ENCODE measurements at places on chromosomes 11 and 22. TPM values are rescaled to one million over a fixed set of nuclear protein-coding genes. Genes with fewer than 3 reads are reported as not detected.

DNA sequence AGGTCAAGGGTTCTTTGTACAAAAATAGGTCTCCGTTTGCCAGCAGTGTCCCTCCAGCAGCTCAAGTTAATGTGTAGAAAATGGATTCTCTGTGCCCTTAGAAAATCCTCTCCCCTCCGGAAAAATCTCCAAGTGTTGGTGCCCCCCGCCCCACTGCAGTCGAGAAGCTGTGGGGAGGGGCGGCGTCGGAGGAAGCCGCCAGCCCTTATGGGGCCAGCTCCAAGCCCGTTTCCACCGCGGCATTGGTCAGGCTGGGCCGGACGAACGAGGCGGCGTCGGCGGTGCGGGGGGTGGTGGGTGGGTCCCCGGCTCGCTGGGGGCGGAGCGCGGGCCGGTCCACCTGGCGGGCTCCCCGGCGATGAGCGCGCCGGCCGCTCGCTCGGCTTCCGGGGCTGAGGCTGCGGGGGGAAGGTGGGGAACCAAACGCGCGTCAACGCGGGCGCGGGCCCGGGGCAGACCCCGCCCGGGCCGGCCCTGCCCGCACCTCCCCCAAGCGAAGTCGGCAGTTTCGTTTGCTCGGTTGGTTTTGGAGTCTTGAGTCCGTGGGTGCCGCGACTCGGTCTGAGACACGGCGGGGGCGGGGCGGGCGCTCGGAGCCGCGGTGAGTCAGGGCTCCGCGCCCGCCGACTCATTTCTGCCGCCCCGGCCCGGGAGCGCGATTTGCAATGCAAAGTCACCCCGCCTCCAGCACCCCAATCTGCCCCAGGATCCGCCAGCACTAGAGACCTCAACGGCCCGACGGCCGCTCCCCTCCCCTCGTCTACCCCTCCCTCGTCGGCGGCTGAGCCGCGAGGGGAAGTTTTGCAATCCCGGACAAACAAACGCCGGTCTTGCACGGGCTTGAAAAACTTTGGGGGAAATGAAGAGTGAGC is 1.4 kb downstream of the ASCL2 start:
- DNase-seq: no peak
- no peak overlapping the region for H3K27ac ChIP-seq
- no peaks in the 10 kb centered on the region for H3K27me3 ChIP-seq
- H3K4me3 ChIP-seq: no peak overlapping the region
- H3K36me3 ChIP-seq: no peaks in the 10 kb centered on the region
- H3K4me1 ChIP-seq: no peaks in the 10 kb centered on the region

DNA sequence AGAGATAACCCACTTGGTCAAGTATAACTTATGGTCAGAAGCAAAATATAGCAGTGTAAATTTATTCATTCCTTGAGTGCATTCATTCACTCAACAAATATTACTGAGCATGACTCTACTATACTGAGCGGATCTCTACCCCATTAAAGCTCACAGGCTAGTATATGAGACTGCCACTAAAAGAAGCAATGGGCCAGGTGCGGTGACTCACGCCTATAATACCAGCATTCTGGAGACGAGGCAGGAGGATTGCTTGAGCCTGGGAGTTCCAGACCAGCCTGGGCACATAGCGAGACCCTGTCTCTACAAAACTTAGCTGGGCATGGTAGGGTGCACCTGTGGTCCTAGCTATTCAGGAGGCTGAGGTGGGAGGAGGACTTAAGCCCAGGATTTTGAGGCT is 197.6 kb upstream of the BLID start:
- peak overlapping the region; percentile 35 for H3K27ac ChIP-seq
- H3K4me1 ChIP-seq: peaks cover 40% of the 10 kb centered on the region
- peak; percentile 29 for DNase-seq
- no peaks in the 10 kb centered on the region for H3K27me3 ChIP-seq

DNA sequence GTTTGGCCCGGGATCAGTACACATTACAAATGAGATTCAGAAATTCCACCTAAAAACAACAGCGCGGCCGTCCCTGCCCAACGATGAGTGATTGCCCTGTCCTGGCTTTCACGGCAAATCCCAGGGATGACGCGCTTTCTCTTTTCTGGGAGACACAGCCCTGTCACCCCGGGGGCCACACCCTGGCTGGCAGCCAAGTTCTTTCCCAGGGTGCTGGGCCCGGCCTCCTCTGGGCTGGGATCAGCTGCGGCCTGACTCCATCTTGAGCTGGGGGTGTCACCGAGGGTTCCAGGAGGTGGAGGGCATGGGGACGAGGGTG is 82.7 kb downstream of the FBLN1 start:
- H3K4me1 ChIP-seq: peaks cover 2% of the 10 kb centered on the region
- no peaks in the 10 kb centered on the region for H3K36me3 ChIP-seq
- H3K4me3 ChIP-seq: no peak overlapping the region
- peaks cover under 1% of the 10 kb centered on the region for H3K27me3 ChIP-seq
- no peak for DNase-seq

Gene FOLR2
- not detected for total RNA-seq

GRCh38 chr11:47783087-47783610 is 16.0 kb upstream of the FNBP4 start:
- no peaks in the 10 kb centered on the region for H3K27me3 ChIP-seq
- no peak overlapping the region for H3K27ac ChIP-seq
- H3K4me3 ChIP-seq: no peak overlapping the region
- peaks cover 73% of the 10 kb centered on the region for H3K36me3 ChIP-seq
- H3K4me1 ChIP-seq: no peaks in the 10 kb centered on the region

- no peaks in the 10 kb centered on the region for H3K36me3 ChIP-seq
- no peaks in the 10 kb centered on the region for H3K27me3 ChIP-seq
- no peak for DNase-seq
- no peak overlapping the region for H3K27ac ChIP-seq
- H3K4me1 ChIP-seq: peaks cover 6% of the 10 kb centered on the region
These were observed 70.6 kb downstream of the ARHGAP42 start for GRCh38 chr11:100757646-100758045.

DNA sequence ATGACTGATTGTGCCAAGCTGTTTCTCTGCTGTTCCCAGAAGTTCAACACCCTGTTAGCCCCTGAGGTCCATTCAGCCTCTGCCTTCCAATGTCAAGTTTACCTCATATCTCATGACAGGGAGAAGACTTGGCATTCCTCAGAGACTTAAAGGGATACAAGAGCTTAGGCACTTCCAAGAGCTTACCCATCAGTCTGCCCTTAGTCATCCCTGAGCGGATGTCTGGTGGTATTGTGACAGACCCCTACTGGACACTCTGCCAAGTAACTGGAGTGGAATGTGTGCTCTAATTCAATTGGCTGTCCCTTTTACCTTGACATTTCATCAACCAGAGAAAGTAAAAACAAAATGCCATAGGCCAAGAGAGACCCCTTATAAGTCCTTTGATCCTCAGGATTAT is 151.5 kb downstream of the AASDHPPT start:
- no peaks in the 10 kb centered on the region for H3K4me1 ChIP-seq
- H3K27me3 ChIP-seq: no peaks in the 10 kb centered on the region
- no peak overlapping the region for H3K4me3 ChIP-seq
- DNase-seq: no peak
- no peak overlapping the region for H3K27ac ChIP-seq

Gene MIF
- 270 TPM for total RNA-seq

DNA sequence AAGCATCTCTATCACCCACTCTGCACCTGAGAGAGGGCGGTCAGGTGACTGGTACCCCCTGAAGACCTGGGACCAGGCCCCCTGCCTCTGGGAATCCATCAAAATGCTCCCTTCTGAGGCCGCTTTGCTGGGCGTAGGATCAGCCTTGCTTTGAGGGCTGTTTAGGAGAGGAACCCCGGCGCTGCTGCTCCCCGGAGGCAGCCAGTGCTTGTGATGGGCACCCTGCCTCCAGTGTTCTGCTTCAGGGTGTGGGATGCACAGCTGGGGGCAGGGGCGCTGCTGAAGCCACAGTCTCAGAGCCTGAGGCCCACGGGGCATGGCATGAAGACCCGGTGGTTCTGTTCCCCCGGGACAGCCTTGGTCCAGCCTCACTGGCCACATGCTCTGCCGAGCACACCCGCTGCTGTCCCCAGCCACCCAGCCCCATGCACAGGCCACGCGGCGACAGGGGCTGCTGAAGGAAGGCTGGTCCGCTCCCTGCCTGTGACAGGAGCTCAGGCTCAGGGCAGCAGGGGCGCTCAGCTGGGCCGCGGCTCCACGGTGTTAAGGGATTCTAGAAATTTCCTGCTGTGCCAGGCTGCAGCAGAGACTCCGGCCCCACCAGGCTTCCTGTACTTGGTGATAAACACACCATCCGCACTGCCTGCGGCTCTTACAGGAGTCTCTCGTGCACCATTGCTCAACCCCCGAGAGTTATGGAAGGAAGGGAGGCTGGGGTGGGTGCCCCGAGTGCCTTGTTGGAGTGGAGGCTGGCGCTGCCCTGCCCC is 91.0 kb downstream of the KCNQ1 start:
- H3K4me1 ChIP-seq: peaks cover 42% of the 10 kb centered on the region
- no peak overlapping the region for H3K27ac ChIP-seq
- H3K36me3 ChIP-seq: no peaks in the 10 kb centered on the region
- no peak for DNase-seq
- no peaks in the 10 kb centered on the region for H3K27me3 ChIP-seq

Gene KRTAP5-7
- total RNA-seq: not detected

DNA sequence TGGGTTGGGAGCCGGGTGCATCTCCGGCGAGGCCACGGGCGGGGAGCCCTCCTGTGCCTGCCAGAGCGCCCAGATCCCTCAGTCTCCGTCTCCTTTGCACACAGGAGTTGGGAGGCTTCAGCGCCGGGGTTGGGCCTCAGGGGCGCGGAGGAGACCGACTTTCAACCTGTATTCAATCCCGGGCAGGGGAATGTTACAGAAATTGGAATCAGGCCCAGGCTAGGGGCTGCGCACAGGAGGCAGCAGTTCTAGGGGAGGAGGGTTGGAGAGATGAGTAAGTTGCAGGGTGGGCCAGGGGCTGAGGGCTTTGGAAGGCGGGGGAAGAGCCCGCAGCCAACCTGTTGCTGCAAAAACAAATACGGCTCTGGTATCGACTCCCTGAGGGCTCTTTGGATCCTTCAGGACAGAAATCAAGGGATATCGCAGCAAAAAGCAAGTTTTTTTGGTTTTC is 640 bp upstream of the KCNA4 start:
- H3K4me3 ChIP-seq: no peak overlapping the region
- DNase-seq: no peak
- H3K36me3 ChIP-seq: no peaks in the 10 kb centered on the region
- H3K4me1 ChIP-seq: no peaks in the 10 kb centered on the region

Gene SLC22A8
- total RNA-seq: not detected

DNA sequence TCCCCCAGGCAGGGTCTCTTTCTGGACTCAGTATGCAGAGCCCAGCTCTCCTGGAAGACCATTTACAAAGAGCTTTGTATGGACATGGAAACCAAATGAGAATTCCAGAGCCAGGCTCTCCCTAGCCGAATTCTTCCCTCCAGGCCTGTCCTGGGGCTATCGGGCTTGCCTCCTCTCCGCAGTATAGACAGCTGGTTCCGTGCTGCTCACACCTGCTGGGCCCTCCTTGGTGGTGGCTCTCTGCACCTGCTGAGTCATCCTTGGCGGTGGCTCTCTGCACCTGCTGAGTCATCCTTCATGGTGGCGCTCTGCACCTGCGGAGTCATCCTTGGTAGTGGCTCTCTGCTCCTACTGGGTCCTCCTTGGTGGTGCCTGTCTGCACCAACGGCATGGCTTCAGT is 743.5 kb downstream of the BRD1 start:
- no peak overlapping the region for H3K4me3 ChIP-seq
- H3K27me3 ChIP-seq: peaks cover 61% of the 10 kb centered on the region
- no peaks in the 10 kb centered on the region for H3K4me1 ChIP-seq
- no peak for DNase-seq
- no peak overlapping the region for H3K27ac ChIP-seq

Gene OR51I2
- not detected for total RNA-seq

Gene CASP5
- total RNA-seq: not detected

Gene RFPL2
- not detected for total RNA-seq

DNA sequence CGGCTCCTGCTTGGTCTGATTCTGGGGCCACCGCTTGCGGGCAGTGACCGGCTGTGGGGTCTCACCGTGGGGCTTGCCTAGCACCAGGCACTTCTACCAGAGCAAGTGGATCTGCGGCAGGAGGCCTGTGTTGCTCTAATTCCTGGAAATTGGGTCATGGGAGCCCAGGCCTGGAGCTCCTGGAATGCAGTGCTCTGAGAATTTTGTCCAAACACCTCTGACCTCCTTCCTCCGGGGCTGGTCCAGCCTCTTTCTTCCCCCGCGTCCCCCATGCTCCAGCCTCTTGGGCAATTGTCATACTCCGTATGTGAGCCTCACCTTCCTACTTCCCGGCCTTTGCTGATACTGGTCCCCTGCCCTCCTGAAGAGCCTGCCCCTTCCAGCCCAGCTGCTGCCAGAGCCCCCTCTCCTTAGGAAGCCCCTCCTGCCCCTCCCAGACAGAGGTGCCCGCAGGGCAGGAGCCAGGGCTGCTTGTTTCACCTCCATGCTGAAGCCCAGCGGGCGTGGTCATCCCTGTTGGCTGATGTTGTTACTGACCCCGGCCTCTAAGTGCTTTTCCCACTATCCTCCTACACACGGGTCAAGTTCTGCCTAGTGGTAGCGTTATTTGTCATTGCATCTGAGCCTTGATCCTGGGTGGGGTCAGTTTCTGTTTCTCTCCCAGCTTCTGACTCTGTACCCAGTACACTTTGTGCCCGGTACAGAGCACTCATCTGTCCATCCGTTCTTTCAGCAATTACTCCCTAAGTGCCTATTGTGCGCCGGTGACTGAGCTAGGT is 9.6 kb downstream of the MGAT3 start:
- no peaks in the 10 kb centered on the region for H3K4me1 ChIP-seq
- no peak overlapping the region for H3K4me3 ChIP-seq
- no peak for DNase-seq
- no peaks in the 10 kb centered on the region for H3K27me3 ChIP-seq
- H3K36me3 ChIP-seq: no peaks in the 10 kb centered on the region

Gene GDPD4
- not detected for total RNA-seq

DNA sequence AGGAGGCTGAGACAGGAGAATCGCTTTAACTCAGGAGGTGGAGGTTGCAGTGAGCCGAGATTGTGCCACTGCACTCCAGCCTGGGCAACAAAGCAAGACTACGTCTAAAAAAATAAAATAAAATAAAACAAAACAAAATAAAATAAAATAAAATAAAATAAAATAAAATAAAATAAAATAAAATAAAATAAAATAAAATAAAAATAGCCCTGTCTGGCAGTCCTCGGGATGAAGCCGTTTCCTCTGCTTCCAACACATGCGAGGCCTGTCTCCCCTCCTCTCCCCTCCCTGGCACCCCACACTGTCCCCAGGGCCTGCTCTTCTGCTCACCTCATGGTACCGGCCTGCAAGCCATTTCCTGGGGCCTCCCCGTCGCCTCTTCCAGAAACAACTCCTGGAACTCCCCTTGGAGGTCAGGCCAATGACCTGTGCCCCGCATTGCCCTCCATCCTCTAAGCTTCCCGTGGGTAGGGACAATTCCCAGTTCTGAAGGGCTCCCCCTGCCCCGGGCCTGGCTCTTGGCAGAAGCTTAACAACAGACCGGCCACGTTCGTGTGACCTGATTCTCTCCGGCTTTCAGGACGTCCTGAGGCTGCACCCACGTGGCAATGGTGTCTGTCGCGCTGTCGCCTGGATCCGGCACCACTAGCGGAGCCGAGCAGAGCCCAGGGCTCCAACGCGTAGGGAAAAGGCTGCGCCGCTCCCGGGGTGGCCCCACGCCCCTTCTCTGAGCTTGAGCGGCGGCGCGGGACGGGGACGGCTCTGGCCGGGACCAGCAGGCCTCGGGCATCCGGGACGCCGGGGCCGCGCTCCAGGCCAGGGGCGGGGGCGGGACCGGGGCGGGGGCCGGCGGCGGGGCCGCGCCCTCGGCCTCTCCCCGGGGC is 456 bp upstream of the PARVB start:
- H3K4me1 ChIP-seq: peaks cover 7% of the 10 kb centered on the region
- H3K27me3 ChIP-seq: no peaks in the 10 kb centered on the region
- DNase-seq: no peak
- no peak overlapping the region for H3K27ac ChIP-seq

Measured in SJCRH30 (cell line).